Transverse colon (tissue), 4 donors: ENCODE measurements at places on chromosomes 1 and 21. TPM values are rescaled to one million over a fixed set of nuclear protein-coding genes. Genes with fewer than 3 reads are reported as not detected.

DNA sequence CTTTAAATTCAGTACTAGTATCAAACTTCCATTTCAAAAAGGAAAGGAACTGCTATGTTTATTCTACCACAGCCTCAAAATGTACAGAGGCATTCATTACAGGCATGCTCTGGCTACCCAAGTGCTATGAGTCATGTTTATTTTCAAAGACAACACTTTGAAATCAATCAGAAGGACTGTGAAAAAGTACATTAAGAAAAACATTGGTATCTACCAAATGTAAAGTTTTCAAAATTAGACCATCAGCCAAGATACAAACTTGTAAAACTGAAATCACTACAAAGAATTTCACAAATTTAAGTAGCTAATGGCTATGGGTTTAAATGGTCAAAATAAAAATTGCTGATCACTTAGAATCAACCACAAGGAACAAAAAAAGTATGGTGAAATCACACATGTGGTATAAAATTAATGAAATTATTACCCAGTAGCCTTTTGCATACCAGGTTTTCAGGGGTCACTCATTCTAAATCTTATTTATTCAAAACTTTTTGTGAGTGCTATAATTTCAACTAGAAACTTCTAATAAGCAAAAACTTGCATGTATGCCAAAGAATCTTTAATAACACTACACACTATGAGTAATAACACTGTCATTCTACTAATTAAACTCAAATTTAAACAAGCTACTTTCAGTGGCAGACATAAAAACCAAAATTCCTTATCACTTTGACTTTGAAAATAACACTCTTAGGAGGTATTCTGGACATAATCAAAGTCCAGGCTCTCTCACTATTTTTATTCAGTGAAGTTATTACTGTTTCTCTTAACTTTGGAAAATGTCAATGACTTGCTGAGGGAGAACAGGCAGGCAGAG, 49.2 kb downstream of the ENAH start:
- no peaks in the 10 kb centered on the region for H3K27me3 ChIP-seq
- no peak for DNase-seq
- peak overlapping the region; percentile 57 for H3K27ac ChIP-seq
- H3K4me3 ChIP-seq: no peak overlapping the region
- H3K4me1 ChIP-seq: peaks cover 3% of the 10 kb centered on the region
- H3K36me3 ChIP-seq: no peaks in the 10 kb centered on the region

- H3K36me3 ChIP-seq: no peaks in the 10 kb centered on the region
- no peak overlapping the region for H3K27ac ChIP-seq
- no peaks in the 10 kb centered on the region for H3K27me3 ChIP-seq
- H3K4me1 ChIP-seq: no peaks in the 10 kb centered on the region
Measured at GRCh38 chr1:48558366-48558765, 86.4 kb upstream of the SPATA6 start.

- no peak overlapping the region for H3K4me3 ChIP-seq
- no peak for DNase-seq
- peaks cover 10% of the 10 kb centered on the region for H3K36me3 ChIP-seq
- H3K27me3 ChIP-seq: no peaks in the 10 kb centered on the region
- H3K27ac ChIP-seq: peak overlapping the region; percentile 95
Measured at GRCh38 chr1:156744786-156745419, 4.0 kb upstream of the MRPL24 start.

GRCh38 chr21:17784180-17784598, 35.0 kb downstream of the C21orf91 start:
- H3K27ac ChIP-seq: peak overlapping the region; percentile 60
- DNase-seq: no peak
- no peaks in the 10 kb centered on the region for H3K36me3 ChIP-seq
- H3K4me3 ChIP-seq: no peak overlapping the region
- no peaks in the 10 kb centered on the region for H3K27me3 ChIP-seq
- H3K4me1 ChIP-seq: no peaks in the 10 kb centered on the region

DNA sequence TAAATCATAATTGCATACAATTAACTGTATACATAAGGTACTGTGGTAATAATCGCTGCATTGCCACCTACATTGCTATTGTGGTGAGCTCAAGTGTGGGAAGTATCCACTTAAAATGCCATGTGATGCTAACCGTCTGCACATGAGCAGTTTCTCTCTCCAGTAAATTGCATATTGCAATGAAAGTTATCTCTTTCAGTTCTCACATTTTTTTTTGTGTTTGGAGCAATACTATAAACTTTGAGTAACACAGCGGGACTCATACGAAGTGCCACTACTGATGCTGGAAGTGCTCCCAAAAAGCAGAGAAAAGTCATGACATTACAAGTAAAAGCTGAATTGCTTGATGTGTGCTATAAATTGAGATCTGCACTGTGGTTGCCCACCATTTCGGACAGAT, 38.5 kb downstream of the DISC1 start:
- DNase-seq: no peak
- H3K4me1 ChIP-seq: peaks cover 10% of the 10 kb centered on the region
- H3K27ac ChIP-seq: no peak overlapping the region
- H3K36me3 ChIP-seq: no peaks in the 10 kb centered on the region
- no peak overlapping the region for H3K4me3 ChIP-seq

- H3K4me3 ChIP-seq: no peak overlapping the region
- no peaks in the 10 kb centered on the region for H3K36me3 ChIP-seq
- DNase-seq: no peak
Measured at GRCh38 chr1:160996178-160996577, 24.8 kb downstream of the F11R start.

- no peak for DNase-seq
- H3K4me1 ChIP-seq: peaks cover 16% of the 10 kb centered on the region
- no peak overlapping the region for H3K4me3 ChIP-seq
- H3K27me3 ChIP-seq: no peaks in the 10 kb centered on the region
- no peak overlapping the region for H3K27ac ChIP-seq
Measured at GRCh38 chr1:160838888-160839287, 23.8 kb downstream of the CD244 start.

GRCh38 chr1:32828341-32828740, 10.9 kb downstream of the S100PBP start:
- no peak for DNase-seq
- H3K27me3 ChIP-seq: no peaks in the 10 kb centered on the region
- H3K36me3 ChIP-seq: no peaks in the 10 kb centered on the region
- H3K27ac ChIP-seq: no peak overlapping the region
- no peaks in the 10 kb centered on the region for H3K4me1 ChIP-seq
- H3K4me3 ChIP-seq: no peak overlapping the region

ETNK2 gene
- 3.3 TPM for total RNA-seq

- no peak overlapping the region for H3K27ac ChIP-seq
- H3K4me3 ChIP-seq: no peak overlapping the region
- no peaks in the 10 kb centered on the region for H3K4me1 ChIP-seq
- no peaks in the 10 kb centered on the region for H3K27me3 ChIP-seq
Measured at GRCh38 chr1:164417016-164417704, 141.8 kb upstream of the PBX1 start.

DNA sequence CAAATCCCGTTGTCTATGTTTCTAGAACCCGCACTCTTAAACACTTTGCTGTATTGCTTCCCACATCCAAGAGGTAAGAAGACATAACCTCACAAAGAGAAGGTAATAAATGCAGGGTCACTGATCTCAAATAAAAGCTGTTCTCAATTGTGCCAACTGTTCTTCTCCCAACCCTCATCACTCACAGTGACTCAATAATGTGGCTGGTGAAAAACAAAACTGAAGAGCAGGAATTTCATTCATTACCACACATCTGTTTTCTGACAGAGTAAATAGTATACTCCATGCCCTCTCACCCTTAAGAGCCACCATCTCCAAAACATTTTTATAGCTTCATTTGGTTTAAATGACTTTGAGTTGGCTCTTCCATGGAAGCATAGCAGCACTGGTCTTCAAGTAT, 6.2 kb upstream of the ERICH3 start:
- H3K27me3 ChIP-seq: no peaks in the 10 kb centered on the region
- no peaks in the 10 kb centered on the region for H3K36me3 ChIP-seq
- H3K4me1 ChIP-seq: no peaks in the 10 kb centered on the region
- DNase-seq: no peak
- H3K27ac ChIP-seq: no peak overlapping the region

DNA sequence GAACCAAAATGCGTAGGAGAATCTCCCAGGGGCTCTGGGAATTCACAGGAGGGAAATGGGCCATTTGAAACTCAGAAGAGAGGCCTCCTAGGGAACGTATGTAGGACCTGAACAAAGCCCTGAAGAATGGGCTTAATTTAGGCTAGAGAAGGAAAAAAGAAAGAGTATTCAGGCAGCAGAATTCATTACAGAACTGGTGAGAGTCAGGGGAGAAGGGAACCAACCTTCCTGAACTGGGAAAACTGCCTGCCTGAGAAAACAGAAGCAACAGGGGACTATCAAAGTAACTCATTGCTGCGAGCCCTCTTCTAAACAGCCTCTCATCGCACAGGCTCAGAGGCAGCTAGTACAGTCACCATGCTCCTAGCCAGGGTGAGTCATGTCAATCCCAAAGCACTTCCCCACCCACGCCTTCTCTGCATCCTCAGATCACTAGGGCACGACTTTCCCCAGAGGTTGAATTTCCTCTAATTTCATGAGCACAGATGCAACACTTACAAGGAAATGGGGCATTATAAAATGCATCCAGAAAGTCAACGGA, 98.1 kb downstream of the ADSS2 start:
- peak; percentile 68 for DNase-seq
- no peaks in the 10 kb centered on the region for H3K27me3 ChIP-seq
- peak overlapping the region; percentile 51 for H3K27ac ChIP-seq
- H3K36me3 ChIP-seq: no peaks in the 10 kb centered on the region
- peaks cover 37% of the 10 kb centered on the region for H3K4me1 ChIP-seq

- no peaks in the 10 kb centered on the region for H3K36me3 ChIP-seq
- DNase-seq: no peak
- H3K4me1 ChIP-seq: no peaks in the 10 kb centered on the region
- H3K27ac ChIP-seq: no peak overlapping the region
- no peaks in the 10 kb centered on the region for H3K27me3 ChIP-seq
Measured at GRCh38 chr1:48940354-48940753, 163.7 kb upstream of the BEND5 start.

DNA sequence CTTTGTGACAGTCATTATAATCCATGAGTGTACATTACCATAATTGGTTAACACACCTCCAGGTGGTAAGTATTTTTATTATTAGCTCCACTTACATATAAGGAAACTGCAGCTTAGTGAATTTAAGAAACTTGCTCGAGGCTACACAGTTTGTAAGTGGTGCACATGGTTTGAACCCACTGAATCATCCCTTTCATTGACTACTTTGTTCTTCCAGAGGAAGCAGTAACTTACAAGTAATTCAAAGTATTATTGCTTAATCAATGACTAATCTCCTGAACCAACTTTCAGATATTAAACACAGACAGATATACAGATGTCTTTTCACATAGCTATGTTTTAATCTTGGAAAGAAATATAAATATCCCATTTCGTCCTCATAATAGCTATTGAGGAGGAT, 18.7 kb upstream of the CLDN8 start:
- H3K4me3 ChIP-seq: no peak overlapping the region
- no peaks in the 10 kb centered on the region for H3K36me3 ChIP-seq
- DNase-seq: no peak
- H3K27me3 ChIP-seq: no peaks in the 10 kb centered on the region

DNA sequence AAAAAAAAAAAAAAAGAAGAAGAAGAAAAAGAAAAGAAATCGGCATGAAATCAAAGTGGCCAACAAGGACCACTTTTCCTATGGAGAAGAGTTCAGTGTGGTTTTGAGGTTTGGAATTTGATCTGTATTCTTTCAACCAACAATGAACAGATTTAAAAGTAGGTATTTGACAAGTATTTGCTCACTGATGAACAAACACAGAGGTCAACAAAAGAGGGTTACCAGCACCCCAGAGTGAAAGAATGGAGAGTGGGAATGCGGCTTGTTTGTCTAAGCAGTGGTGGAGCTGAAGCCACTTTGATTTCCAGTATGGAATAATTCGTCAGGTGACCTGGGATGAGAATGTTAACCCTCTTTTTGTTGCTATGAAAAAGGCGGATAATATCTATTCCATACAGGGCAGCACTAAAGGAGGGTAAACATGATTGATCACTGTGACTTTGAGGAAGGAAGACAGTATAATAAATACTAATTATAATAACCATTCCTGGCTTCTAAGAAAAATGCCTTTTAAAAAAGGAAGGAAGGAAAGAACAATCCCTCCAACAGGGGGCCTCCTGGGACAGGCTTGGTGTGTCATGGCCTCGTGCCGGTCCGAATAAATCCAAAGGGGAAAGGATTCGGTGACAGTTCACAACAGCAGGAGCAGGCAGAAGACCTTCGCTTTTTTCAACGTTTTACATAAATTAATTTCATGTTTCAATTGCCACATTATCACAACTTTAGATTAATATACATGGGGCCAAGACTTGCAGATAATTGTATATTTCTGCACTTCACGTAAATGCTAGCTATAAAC, 37.2 kb upstream of the SIM2 start:
- peaks cover 83% of the 10 kb centered on the region for H3K27me3 ChIP-seq
- H3K4me3 ChIP-seq: no peak overlapping the region
- no peaks in the 10 kb centered on the region for H3K4me1 ChIP-seq
- no peak overlapping the region for H3K27ac ChIP-seq

- no peaks in the 10 kb centered on the region for H3K36me3 ChIP-seq
- no peak for DNase-seq
- no peak overlapping the region for H3K4me3 ChIP-seq
- no peak overlapping the region for H3K27ac ChIP-seq
- no peaks in the 10 kb centered on the region for H3K27me3 ChIP-seq
Measured at GRCh38 chr1:97243973-97244560, 522.5 kb downstream of the PTBP2 start.

GRCh38 chr1:108829498-108829916, 27.4 kb downstream of the AKNAD1 start:
- H3K4me3 ChIP-seq: no peak overlapping the region
- H3K4me1 ChIP-seq: no peaks in the 10 kb centered on the region
- H3K27me3 ChIP-seq: no peaks in the 10 kb centered on the region
- peak overlapping the region; percentile 76 for H3K27ac ChIP-seq
- H3K36me3 ChIP-seq: no peaks in the 10 kb centered on the region

- no peaks in the 10 kb centered on the region for H3K27me3 ChIP-seq
- peak overlapping the region; percentile 88 for H3K27ac ChIP-seq
- no peaks in the 10 kb centered on the region for H3K36me3 ChIP-seq
- H3K4me3 ChIP-seq: peak overlapping the region; percentile 97
Measured at GRCh38 chr1:117060441-117061317, 553 bp downstream of the TTF2 start.

DNA sequence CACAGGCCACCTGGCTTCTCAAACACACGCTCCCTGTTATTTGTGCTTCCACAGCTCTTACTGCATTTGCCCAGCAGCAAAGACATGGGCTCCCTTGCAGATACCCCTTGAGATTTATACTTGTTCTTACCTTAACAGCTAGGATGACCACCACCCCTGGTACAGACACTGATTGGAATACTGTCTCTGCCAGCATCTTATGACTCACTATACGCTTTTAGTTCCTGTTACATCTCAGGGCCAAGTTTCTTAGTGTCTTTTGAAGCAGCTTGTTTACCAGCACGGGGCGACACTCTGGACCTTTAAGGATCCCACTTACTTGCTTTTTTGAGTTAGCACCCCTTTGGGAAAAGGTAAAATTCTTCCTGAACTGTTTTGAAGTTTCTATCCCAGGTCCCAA, 874.8 kb downstream of the KCNT2 start:
- no peak for DNase-seq
- no peak overlapping the region for H3K27ac ChIP-seq
- H3K36me3 ChIP-seq: no peaks in the 10 kb centered on the region
- no peaks in the 10 kb centered on the region for H3K27me3 ChIP-seq
- H3K4me3 ChIP-seq: no peak overlapping the region

GRCh38 chr1:199272628-199273086, 633.8 kb downstream of the PTPRC start:
- H3K4me3 ChIP-seq: no peak overlapping the region
- H3K4me1 ChIP-seq: no peaks in the 10 kb centered on the region
- H3K27me3 ChIP-seq: no peaks in the 10 kb centered on the region
- no peaks in the 10 kb centered on the region for H3K36me3 ChIP-seq
- DNase-seq: no peak
